ENCODE measurements at places on chromosomes 4 and X.

DNA sequence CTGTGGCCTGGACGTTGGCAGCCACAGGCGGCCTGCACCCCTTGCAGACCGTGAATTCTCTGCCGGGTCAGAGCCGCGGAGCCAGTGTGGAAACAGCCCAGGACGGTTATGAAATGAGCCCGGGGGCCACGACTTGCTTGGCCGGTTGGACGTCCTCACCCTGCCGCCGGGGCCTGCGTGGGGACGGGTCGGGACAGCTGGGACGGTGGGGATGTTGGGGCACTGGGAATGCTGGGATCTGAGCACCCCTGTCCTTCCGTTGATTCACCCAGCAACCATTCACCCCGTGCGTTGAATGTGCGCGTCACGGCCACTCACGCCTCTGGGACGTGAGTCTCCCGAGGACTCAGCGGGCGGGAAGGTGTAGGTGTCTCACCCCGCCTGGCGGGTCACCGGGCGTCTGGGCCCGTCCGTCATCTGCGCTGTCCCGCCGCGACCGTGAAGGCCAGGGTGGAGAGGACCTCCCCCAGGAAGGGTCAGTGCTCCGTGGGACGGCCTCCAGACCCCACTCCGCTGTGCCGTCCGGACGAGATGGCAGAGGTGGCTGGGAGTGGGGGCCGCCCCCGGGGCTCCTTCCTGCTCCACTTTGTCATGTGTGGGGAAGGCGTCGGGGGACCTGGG is 4.5 kb upstream of the PLCXD1 start:
- no peak for DNase-seq

- DNase-seq = no peak
Observed at GRCh38 chr4:95190751-95191436, 357.9 kb downstream of the UNC5C start.

- DNase-seq = no peak
Observed at GRCh38 chr4:74369855-74370254, 4.9 kb downstream of the EREG start.

DNA sequence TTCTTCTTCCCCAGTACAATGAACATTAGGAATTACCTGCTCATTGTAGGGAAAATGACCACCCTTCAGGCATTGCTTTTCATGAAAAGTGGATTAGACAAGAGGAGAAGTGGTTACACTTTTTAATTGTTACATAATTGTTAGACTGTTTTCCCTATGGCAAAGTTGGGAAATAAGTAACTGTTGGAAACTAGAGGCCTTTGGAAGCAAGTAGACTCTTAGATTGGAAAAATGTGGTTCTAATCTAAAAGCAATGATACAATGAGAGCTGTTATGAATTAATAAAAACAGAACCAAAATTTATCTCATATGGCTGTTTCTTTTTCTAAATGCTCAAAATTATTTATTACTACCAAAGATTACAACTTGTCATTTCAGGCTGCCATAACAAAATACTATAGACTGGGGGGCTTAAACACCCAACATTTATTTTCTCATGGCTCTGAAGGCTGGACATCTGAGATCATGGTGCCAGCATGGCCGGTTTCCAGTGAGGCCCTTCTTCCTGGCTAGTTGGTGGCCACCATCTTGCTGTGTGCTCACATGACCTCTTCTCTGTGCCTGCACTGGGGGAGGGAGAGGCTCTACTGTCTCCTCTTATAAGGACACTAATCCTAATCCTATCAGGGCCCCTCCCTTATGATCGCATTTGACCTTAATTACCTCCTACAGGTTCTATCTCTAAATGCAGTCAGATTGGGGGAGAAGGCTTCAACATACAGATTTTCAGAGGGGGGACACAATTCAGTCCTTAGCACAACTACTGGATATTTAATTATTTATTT is 12.5 kb downstream of the CC2D2A start:
- DNase-seq = no peak

DNA sequence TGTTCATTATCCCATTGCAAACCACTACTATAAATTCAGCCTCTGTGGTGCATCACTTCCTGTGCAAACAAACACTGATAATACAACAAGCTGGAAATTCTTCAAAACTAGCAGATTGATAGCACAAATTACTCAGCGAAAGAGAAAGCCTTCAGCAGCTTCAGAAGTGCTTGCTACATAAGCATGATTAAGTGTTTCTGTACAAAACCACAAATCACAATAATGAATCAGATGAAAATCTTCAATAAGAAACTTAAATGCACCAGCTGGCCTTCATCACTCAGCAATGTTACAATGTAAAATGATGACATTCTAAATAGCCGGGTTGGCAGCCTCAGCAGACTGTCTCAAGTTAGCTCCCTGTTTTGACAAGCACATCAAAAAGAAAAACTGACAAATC is 262.2 kb downstream of the SPOCK3 start:
- no peak for DNase-seq
